ENCODE measurements at places on chromosomes 2 and 18.

GRCh38 chr2:238573916-238574315 is 147.2 kb downstream of the ASB1 start:
- no peak for DNase-seq

DNA sequence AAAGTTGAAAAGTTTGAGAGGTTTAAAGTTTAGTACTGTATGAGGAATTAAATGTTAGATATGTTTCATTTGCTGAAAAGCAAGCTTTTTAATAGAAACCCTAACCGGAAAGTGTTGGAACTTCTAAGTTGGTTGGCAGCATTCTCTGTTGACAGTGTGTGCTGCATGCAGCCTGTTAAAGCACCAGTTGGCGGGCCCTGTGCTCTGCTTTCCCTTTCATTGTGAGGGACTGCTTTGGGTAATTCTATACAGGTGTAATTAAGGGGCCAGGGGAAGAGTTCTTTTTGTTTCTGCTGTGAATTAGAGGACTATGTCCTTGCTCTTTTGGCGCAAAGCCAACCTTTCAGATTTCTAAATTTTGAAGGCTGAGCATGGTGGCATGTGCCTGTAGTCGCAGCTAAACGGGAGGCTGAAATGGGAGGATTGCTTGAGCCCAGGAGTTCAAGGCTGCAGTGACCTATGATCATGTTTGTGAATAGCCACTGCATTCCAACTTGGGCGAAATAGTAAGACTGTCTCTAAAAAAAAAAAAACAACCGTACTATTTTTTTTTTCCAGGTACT is 20.1 kb downstream of the PLEKHB2 start:
- no peak for DNase-seq

GRCh38 chr2:144241801-144242200 is 278.1 kb downstream of the ZEB2 start:
- DNase-seq = no peak

GRCh38 chr2:205235434-205235833 is 446.9 kb upstream of the NRP2 start:
- DNase-seq = no peak

DNA sequence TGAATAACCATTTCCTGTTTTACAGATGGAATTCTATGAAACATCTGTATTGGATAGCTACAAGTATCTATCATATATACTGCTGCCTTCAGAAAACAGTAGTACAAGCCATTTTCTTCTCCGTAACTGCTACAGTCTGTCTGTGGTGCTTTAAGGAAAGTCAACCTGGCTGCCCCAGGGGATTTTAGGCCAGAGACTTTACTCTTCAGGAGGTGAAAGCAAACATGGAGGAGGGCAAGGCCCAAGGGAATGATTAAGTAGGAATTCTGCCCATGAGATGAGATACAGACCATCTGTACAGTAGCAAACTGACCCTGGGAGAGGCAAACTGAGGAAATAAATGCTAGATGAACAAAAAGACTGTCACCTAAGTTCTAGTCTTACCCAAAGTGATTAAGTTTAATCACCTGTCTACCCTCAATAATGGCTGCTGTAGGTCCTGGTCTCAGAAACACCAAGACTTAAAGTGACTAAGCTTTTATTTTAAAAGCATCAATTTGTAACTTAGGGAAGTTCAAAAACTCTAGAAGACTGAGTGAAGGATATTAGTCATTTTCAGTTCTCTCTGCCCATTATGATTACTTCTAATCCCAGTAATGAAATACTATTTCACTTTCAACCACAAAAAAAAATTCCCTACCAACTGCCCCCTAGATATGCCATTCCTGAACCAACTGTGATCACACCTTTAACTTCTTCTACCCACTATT is 14.8 kb downstream of the MBD2 start:
- no peak for DNase-seq

DNA sequence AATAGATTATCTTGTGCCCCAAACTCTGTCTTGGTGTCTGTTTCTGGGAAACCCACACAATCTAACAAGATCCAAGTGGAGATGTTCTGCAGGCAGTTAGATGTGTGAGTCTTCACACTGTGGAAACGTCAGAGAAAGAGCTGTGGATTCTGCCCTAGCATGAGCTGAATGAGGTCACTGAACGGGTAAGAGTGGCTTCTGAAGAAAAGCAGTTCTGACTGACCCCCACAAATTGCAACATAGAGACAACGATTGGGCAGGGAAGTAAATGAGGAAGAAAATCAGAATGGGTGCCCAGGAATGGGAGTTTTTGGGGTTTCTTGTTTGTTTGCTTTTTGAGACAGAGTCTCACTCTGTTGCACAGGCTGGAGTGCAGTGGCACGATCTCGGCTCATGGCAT is 12.9 kb upstream of the RPL37A start:
- no peak for DNase-seq

GRCh38 chr2:120239488-120240287 is 13.0 kb upstream of the RALB start:
- no peak for DNase-seq

GRCh38 chr2:142868229-142868762 is 9.2 kb upstream of the KYNU start:
- DNase-seq = no peak

DNA sequence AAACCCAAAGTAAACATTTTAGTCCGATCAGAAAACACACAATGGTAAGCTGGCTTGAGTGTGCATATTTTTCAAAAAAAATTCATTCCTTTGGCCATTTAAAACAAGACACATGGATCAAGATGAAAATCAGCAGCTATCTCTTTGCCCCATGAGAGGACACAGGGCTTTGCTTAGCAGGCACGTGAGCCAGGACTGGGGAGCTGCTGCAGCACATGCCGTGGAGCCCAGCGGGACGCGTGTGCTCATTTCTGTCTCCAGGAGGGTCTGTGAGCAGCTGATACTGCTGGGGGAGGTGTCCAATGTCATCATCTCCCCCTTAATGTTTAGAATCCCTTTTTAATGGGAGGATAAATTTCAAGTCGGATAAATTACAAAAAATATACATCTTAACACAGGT is 49.8 kb upstream of the CNGA3 start:
- no peak for DNase-seq

- DNase-seq = no peak
These were observed 55.0 kb downstream of the LNPK start for GRCh38 chr2:175947073-175947472.

GRCh38 chr2:238694922-238695321 is 153.0 kb upstream of the TWIST2 start:
- DNase-seq = no peak

GRCh38 chr2:88818381-88818780 is 126.9 kb downstream of the RPIA start:
- DNase-seq = no peak

DNA sequence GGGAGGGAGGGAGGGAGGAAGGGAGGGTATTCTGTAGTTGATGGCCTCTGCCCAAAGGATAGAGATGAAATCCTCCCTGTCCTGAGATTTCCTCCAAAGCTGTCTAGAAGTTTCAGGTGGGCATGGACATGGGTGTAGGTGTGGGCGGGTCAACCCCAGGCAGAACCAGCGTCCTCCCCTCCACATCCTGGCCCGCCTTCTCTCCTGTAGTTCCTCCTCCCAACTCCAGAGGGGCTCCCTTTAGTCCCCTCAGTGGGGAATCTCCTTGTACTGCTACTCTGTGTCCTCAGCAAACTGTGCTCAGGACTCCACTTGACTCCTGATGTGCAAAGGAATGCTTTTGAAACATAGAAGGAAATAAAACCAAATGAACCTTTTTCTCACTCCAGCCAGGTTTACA is 88.1 kb downstream of the MRPS9 start:
- DNase-seq = no peak

Data from NCI-H510A (cell line).